Tibial nerve (tissue), 4 donors: ENCODE measurements at places on chromosomes 7 and 10. TPM values are rescaled to one million over a fixed set of nuclear protein-coding genes. Genes with fewer than 3 reads are reported as not detected.

DNA sequence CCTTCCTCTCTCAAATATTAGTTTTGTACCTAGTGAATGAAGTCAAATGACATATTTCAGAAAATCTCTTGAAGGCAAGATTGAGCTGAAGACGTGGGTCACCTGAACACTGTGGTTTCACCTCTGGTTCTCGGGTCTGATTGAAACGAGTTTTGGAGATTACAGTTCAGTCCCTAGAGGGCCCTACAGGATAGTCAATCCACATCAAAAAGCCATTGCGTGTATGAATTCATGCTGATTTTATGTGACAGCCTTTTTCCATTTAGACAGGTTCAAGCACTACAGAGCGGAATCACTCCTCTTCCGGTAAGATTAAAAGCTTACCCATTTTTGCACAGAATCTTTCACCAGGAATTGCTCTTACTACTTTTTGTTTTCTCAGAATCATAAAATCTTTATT, 62.2 kb downstream of the VIM start:
- no peak for DNase-seq

DNA sequence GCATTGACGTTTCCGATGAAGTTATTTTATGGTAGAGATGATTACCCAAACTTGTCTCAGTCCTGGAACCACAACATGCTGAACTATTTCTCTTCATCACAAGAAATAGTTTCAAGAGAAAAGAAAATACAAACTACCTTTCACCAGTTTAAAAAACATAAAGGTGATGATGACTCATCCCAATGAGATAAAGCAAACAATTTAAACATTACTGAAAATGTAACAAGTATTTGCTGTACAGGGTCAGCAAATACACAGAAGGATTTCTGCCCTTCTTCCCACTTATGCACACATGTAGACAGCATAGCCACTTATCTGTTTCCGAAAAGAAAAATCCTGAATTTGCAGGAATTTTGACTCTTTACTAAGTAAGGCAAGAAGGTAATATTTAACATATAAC, 50.8 kb downstream of the RHOBTB1 start:
- DNase-seq = no peak

DNA sequence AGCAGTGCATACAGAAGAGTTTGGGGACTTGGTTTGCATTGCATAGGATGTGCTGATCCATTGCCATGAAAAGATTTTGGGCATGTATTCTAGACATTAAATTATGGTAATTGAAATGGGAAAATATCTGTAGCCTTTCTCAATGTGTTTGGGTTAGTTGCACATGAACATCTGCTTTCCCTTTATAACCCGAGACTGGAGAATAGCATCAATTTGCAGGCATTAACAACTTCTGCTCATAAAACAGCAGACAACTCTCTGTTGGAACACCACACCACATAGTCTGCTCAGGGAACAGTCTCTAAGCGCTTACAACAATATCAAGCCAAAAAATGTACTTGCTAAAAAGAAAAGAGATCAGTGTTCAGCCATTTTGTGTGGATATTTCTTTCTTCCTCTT, 1391.1 kb upstream of the LRRTM3 start:
- no peak for DNase-seq

DNA sequence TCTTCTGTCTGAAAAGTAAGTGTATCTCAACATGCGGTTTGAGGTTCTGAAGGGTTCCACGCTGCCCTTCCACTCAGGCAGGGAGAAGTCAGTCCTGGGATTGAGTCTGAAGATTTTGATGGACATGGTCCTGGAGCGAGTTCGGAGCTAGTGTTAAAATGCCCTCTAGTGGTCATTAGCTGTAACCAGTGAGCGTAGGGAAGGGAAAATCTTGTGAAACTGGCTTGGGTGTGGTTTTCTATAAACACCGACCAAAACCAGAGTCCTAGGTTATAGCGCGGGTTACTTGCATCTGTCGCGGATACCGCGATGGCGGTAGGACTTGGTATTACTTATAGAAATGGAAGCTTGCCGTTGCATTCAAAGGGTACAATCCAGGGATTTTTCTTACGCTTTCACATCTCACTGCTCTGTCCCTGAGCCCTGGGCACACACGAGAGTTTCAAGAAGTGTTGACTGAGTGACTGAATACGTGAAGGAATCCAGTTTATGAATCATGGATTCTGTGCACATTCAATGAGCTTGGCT, 348.2 kb upstream of the C7orf33 start:
- DNase-seq = peak; percentile 30

DNA sequence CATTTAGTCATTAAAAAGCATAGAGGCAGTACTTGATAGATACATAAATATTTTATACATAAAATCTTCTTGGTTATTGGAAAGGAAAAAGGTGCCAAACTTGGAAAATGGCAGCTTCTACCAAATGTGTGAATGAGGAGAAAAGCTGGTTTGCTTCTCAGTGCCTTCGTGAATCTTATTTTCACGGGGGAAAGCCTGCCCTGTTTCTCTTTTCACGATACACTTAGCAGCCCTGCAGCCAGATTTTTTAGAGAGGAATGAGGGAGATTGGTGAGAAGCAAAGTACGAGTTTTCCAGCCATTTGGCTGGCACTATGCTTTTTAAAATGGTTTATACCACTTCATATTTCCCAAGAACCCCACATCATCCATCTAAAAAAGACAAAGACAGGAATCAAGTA, 22.9 kb upstream of the C1QL3 start:
- DNase-seq = no peak

- no peak for DNase-seq
These were observed 65.6 kb downstream of the PTEN start for GRCh38 chr10:87928996-87929395.

Gene TUBAL3
- total RNA-seq = 0.22 TPM

Gene CALML5
- total RNA-seq = not detected

Gene TFPI2
- total RNA-seq = not detected

DNA sequence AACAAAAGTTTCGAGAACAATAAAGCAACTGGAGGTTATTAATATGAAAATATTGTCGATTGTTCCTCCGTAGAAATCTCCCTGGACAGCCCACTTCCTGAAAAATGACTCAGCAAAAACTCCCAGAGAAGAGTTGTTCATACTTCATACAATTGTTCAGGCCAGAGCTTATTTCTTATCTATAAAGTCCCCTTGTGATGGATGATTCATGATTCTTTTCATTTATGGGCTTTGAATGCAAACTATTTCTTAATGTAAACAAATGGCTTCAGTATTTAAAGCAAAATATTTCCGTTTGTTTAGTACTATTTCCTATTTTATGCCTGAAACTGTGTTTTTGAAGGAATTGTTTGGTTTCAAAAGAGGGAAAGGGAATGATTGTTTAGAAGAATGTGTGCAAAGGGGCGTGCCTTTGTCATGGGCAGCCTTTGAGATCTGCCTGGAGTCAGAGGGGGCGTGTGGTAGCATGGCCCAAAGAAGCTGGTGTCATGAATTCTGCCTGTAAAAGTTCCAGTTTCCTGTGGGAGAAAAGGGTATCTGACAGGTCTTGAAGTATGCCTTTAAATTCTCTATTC, 26.2 kb upstream of the EXOC6 start:
- DNase-seq = no peak

Gene INPP5A
- total RNA-seq = 97.7 TPM

GRCh38 chr7:68573271-68574005, 1024.8 kb upstream of the AUTS2 start:
- no peak for DNase-seq

GRCh38 chr7:158206341-158206740, 381.3 kb downstream of the PTPRN2 start:
- no peak for DNase-seq

DNA sequence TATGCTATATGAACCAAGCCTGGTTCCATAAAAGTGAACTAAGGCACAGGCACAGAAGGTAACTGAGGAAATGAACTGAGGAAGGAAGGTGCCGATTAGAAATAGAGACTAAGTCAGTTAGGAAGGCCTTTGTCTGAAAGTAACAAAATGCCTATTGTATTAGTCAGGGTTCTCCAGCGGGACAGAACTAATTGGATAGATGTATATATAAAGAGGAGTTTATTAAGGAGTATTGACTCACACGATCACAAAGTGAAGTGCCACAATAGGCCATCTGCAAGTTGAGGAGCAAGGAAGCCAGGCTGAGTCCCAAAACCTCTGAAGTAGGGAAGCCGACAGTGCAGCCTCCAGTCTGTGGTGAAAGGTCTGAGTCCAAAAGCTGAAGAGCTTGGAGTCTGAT, 13.9 kb upstream of the PLXNA4 start:
- DNase-seq = no peak

DNA sequence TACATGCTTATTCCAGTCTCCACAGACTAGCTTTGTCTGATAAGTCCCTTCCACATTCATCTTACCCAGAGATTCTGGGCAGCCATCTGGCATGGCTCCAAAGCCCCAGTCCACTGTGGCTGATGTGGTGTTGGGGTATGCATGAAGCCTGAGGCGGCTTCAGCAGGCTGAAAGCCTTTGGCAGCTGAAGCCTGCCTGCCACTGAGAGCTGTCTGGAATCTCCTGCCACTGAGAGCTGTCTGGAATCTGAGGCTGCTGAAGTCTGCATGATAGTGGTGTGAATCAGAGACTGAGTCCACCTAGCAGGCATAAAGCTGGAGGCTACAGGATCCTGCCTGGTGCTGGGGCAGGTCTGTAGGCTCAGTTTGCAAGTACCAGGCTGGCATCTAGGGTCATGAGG, 87.1 kb downstream of the DYNC1I1 start:
- DNase-seq = no peak

Gene GIGYF1
- 56.1 TPM for total RNA-seq

GRCh38 chr10:104345941-104346340, 7.7 kb upstream of the ITPRIP start:
- DNase-seq = no peak

Gene MAPK8
- 59.6 TPM for total RNA-seq

Gene FIS1
- total RNA-seq = 330 TPM

Gene TAS2R41
- total RNA-seq = not detected

DNA sequence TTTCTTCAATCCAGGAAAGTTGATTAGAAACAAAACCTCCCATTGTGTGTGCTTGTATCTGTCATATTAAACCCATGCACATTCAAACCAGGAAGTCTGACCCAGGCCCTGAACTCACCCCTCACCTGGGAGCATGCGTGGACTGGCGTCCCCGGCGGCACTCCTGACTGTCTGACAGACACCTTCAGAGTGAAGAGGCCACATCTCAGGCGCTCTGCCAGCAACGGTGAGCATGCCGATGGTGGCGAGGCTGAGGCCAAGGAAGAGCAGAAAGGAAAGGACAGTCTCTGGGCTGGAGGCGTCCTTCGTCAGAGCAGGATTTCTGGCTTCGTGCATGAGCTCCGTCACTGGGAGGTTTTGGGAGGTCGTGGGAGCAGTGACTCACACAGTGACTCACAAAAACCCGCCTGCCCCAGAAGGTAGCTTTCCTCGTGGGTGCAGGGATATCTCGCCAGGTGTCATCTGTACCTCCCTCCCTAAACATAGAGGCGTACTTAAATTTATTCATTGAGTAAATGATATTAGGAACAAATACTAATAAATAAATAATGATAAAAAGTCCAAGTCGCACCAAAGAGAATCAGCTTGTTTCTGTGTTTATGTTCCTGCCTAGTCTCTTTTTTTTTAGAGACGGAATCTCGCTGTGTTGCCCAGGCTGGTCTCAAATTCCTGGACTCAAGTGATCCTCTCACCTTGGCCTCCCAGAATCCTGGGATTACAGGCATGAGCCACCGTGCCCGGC, 13.5 kb downstream of the IQCE start:
- no peak for DNase-seq

Gene CCDC7
- 20.7 TPM for total RNA-seq

Gene MEOX2
- total RNA-seq = 115 TPM

DNA sequence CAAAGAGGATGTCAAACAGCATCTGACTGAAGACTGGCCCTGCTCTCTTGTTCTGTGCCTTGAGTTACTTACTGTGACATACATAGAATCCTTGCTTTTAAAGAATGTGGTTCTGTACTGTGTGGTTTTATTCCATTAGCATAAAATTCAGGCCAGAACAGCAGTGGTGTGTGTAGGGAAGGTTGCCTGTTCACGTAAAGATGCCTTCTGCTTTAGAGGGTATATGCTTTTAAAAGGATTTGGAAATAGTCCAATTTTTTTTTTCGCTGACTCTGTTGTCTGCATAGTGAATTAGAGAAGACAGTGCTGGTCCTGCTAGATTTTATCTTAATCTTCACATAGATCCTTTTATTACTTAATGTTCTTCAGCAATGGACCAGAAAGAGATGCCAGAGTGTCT, 470.8 kb upstream of the SEMA3A start:
- DNase-seq = no peak

DNA sequence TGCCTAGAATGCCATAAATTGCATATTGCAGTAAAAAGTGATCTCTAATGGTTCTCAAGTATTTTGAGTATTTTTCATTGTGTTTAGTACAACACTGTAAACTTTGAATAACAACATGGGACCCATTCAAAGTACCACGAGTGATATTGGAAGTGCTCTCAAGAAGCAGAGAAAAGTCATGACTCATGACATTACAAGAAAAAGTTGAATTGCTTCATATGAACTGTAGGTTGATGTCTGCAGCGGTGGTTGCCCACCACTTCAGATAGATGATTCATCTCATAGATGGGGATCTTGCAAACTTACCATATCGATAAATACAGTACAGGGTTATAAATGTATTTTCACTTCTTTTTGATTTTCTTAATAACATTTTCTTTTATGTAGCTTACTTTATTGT, 33.9 kb downstream of the ENTPD1 start:
- no peak for DNase-seq

Gene TYW1B
- 6.9 TPM for total RNA-seq

DNA sequence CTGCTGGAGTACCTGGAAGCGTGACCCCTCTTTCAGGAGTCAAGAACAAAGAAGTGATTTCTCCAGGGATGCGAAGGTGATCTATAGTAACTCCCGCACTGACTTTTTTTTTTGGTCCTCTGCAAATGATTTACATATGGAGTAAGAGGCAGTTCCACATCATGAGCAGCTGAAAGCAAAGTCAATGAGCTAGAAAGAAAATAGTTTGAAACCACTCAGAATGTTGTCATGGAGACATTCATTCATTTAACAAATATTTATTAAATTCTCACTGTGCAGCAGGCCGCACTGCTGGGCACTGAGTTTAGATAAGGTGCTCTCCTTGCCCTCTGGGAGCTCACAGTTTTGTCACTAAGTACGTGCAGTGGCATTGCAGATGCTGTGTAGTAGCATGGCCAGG, 206.7 kb downstream of the CAMK1D start:
- DNase-seq = no peak

DNA sequence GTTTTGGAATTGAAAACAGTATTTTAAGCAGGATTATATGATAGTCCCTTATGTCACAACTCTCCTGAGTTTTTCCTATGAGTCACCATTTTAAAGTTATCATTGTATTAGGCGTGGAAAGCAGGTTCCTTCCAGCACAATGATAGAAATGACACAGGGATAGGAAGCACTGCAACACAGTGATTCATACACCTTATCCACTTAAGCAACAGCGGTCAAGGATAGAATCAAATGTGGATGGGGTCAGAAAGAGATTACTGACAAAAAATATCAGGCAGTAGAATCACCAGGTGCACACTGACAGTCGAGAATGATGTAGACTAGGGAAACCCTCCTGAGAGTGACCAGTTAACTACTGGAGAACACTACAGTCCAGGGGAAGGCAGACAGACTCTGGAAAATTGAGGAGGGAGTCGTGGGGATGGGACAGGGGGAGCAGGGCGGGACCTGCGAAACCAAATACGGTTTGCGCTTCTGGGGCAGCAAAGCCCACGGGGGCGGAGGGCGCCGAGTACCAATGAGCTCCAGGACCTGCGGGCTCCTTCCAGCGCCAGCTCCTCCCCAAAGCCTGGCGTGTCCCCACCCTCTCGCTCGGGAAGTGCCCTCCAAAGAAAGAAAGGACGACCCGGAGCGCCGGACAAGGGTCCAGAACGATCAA, 479 bp downstream of the PNPLA8 start:
- no peak for DNase-seq

Gene RGR
- total RNA-seq = not detected
